ENCODE measurements at places on chromosomes 16 and 17.

GRCh38 chr17:48095611-48096010 lies 5.7 kb downstream of the CBX1 start:
- DNase-seq, result no peak

GRCh38 chr16:19232988-19233387 lies 52.5 kb upstream of the CLEC19A start:
- no peak for DNase-seq

DNA sequence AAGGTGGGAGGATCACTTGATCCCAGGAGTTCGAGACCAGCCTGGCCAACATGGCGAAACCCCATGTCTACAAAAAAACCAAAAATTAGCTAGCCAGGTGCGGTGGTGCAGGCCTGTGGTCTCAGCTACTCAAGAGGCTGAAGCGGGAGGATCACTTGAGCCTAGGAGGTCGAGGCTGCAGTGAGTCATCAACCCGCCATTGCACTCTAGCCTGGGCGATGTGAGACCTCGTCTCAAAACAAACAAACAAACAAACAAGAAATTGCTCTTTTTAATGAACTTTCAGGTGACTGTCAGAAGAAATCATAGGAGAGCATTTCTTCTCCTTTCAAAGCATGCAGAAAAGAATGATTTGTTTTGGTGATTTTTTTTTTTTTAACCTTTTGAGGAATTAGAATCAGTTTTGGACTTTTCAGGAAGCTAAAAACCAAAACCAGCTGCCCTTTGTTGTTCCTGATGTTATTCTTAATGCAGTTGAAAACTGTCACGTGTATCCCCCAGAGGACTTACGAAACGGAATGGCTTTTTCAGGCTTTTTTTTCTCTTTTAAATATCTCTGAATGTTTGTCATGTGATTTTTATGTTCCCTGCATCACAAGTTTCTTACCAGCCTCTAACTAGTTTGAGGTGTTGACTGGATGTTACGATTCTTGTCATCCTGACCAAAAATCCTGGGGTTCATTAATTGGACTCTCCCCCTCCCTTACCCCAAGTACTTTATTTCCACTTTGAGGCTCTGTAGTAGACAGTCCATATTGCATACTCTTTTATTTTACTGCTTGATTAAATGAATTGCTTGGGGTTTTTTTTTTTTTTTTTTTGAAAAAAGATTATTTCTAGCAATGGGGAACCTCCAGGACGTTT lies 34.1 kb downstream of the SNX29 start:
- DNase-seq, result no peak

GRCh38 chr16:75376475-75377161 lies 56.7 kb downstream of the CFDP1 start:
- DNase-seq, result no peak

DNA sequence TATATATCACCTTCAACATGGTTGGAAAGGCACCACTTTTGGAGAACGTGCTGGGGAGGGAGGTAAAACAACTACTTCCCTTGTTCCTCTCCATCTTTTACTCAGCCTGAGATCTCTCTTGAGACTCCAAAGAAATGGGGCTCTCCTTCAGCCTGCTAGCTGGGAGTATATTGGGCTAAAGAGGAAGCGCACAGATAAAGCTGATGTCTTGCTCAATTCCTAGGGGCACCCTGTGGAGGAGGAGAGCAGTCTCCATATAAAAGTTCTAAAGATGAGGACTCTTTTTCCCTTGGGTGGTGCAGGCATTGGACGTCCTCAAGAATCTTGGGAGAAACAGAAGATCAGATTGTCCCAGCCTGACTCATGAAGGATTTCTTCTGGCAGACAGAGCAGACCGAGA lies 4.6 kb upstream of the ETV4 start:
- DNase-seq, result no peak

DNA sequence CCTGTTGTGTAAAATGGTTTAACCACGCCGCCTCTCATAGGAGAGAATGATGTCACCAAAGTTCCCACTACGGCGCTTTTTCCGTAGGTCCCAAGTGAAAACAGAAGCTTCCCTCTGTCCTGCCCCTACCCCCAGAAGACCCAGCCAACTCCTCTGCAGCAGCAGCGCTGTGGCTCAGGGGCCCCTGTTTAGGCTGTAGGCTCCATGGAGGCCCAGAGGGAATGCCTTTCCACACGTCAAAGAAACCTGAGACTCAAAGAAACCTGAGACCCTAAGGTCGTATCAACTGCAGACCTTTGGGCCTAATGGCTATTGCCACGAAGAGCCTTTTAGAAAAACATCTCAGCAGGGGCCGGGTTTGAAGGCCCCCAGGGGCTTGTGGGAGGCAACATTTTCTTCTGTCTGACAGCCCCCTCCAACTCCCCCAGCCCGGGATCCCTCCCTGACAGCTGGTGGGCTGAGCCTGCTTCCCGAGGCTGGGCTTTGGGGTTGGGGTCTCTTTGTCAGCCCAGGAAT lies 43.1 kb upstream of the MEAK7 start:
- DNase-seq, result no peak

GRCh38 chr17:52156576-52157570 lies 1.6 kb downstream of the CA10 start:
- DNase-seq, result no peak

Measured in skin of body (tissue), 3 donors.